ENCODE measurements at places on chromosomes 7 and 10.

DNA sequence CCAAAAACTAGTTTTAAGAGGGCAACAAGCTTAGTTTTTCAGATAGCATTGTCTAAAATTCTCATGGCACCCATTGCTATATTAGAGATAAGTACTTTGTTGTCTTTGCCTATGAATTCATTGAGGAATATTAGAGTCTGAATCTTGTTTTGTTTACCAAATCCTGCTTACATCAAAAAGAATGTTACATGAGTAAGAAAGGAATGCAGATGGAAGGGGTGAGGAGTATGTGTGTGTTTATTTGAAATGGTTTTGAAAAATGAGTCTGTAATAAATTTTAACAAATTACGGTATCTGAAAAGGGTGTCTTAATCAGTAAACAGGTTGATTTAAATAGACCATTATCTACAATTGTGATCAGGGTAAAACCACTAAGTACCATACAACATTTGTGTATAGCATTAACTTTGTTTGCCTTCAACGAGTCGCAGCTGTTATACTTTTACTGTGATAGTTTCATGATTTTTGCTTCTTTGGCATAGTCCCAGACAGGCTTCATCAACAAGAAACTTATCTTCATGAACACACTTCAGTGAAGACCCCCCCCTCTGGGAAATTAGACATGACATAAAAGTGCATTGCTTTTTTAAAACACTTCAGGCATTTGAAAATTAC, 1183.9 kb upstream of the C7orf33 start:
- no peak for DNase-seq

DNA sequence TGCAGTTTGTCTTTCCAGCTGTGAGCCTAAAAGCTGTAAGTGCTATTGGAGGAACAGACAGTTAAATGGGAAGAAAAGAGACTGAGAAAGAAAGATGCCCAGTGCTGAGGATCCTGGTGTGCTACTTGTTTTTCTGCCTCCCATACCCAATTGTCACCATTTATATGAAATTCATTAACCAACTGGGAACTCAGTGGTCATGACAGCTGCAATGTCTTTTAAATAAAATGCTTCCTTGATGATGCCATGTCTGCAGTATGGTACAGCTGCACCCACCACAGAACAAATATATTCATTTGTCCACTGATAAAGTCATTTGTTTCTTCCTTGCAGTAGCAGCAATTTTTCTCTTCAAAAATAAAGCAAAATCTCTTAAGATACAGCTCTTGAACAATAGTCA, 15.6 kb upstream of the RTKN2 start:
- DNase-seq = no peak

GRCh38 chr10:94521276-94522250, 24.0 kb upstream of the HELLS start:
- no peak for DNase-seq

- no peak for DNase-seq
Observed at GRCh38 chr10:6050801-6051445, 11.2 kb downstream of the IL2RA start.

DNA sequence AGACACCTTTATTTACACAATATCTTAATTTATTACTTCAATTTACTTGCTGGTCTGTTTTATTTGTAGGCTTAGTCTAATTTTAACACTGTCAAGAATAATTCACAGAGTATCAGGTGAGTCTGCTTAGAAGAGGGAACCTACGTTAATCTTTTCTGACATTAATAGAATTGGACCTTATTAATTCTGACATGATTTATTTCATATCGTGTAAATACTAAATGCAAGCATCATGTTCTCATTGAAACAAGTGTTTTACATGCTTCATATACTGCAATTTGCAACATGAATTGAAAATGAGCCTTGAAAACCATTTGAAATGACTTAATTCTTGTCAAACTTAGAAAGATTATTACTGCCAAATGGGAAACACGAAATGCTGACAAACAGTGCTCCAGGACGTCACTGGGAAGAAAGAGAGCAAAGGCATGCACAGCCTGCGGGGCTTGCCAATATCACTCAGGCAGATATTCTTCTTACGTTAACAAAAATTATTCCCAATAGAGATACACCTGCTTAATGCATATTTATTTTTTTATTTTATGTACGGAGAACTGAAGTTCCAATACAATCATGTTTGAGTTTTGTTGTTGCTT, 282.0 kb upstream of the AKR1E2 start:
- DNase-seq = no peak

GRCh38 chr10:110865186-110865808, 6.4 kb upstream of the PDCD4 start:
- no peak for DNase-seq

DNA sequence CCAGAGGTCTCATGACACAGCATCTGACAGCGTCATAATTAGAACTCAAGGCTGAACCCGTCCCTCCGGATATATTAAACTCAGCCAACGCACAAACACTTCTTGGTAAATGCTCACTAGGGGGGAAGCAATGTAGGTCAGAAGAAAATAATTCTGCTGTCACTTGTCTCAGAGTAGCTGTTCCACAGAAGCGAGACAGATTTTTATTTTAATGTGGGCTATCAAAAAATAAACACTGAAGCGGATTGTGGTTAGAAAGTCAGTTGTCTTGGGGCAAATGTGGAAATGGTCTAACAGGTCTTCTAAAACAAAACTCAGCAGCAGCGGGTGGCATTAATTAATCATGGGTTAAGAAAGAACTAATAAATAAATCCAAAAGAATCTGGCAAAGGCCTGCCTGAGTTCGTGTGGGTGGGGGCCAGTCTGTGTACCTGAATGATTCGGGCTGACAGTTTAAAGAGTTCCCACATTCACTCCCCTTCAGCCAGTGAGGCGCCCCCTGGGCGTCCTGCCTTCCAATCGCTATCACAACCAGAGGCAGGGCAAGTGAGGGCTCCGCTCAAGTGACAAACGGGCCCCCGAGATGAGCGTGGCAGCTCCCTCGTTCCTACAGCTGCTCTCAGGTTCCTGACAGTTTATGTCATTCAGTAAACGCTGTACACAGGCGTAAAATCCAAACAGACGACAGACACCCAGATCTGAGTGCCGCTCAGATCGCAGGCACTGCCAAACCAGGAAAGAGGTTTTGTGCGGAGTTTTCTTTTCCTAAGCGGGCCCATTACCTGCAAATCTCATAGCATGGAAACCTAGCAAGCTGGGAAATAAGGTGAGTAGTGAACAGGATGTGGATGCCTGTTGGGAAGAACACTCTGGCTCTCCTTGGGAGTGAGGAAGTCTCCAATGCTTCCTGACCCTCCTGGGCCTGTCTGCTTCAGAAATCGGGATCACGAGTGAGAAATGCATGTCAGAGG, 52.9 kb downstream of the NRAP start:
- DNase-seq = no peak

DNA sequence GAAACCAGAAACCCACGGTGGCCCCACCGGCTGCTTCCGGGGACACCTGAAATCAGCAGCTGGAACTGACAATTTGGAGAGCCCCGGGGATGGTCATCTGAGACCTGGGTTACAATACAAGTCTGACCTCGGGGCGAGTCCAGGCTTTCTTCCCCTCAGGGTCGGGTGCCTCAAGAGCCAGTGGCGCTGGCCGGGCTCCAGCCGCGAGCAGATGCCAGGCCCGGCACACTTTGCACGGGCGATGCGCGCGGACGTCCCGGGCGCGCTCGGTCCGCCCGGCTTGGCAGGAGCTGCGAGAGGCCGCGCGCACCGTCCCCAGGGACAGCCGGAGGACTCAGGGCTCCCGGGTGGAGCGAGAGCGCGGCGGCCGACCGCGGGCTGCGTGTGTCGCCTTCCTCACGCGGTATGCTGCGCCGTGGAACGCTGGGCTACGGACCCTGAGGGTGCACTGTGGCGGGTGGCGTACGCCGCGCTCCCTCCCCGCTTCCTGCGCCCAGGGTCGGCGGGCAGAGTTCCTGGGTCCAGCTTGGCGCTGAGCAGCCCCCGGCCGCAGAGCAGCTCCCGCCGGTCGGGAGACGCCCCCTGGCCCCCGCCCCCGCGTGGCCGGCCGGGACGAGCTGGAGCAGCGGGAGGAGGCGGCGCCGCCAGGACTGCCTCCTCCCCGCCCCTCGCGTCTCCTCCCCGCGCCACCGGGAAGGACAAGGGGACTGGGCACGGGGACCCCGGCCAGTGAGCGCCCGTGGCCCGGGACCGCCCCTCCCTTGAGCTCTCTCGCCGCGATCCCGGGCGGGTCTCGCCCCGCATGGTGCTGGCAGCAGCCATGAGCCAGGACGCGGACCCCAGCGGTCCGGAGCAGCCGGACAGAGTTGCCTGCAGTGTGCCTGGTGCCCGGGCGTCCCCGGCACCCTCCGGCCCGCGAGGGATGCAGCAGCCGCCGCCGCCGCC, at the start of gene RBM20:
Gene RBM20 (plus strand): TSS at position 684 of the 945 bp plus-strand sequence. CDS start 119 bp downstream, at position 803.
- no peak for DNase-seq

DNA sequence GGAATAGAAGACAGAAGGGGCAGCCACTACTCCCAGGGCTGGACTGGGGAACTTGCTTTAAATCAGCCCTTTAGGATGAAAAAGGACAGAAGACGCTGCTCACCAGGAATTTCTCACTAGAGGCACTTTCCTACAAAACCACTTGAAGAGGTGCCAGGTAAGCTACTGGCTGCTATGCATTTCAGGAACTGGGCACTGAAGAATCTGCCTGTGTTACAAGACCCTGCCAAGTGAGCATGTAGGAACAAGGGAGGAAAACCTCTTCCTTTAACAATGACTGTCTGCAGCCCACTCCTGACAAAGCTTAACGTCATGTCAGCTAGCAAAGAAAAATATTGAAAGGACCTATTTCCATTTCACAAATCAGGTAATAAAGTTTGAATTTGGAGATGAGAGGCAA, 5.8 kb upstream of the AGMO start:
- no peak for DNase-seq

- no peak for DNase-seq
Observed at GRCh38 chr10:128875956-128876736, 590.9 kb upstream of the MGMT start.

- DNase-seq = no peak
Observed at GRCh38 chr10:77301305-77301730, 336.3 kb downstream of the KCNMA1 start.

- no peak for DNase-seq
Observed at GRCh38 chr7:76281006-76281705, 21.3 kb upstream of the HSPB1 start.

- DNase-seq = no peak
Observed at GRCh38 chr7:101075646-101076045, 9.6 kb upstream of the TRIM56 start.

DNA sequence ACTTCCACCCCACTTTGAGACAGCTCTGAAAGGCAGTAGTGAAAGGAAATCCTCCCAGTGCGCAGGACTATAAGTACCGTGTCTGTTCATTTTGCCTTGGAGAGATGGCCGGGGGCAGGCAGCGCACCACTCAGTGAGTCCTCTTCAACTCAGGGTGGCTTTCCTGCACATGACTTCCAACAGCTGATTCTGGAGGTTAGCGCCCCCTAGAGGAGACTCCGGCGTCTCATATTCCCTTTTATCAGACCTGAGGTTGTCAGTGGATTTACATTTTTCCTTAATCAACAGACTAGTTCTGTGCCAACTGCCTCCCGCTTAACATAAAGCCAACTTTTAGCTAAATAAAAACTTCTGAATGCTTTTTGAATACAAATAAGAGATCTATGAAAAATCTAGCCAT, 101.0 kb downstream of the HERPUD2 start:
- DNase-seq = no peak

DNA sequence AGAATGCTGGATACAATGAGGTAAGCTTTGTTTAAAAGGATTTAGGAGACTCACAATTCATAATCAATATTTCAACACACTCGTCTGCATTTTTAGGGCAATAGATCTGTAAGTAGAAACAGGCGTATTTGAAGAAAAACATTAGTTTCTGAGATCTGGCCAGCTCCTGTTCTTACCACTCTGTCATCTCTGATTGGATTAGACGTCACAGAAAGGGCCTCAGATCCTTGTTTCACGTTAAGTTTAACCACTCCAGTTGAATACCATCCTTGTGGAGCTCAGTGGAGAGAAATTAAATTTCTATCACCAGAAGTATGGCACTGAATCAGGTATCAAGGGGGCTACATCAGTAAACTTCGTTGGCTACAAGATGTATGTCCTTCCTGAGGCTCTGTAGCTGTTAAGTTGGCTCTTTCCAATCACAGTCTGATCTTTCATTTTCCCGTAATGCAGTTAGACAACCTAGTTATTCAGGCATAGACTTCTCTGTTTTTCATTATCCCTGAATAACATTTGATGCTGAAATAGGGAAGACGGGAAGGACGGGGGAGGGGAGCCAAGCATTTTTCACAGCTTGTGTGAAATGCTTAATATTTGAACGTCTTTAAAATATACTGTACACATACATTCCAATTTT, 659.2 kb upstream of the GALNT17 start:
- DNase-seq = no peak

- no peak for DNase-seq
Observed at GRCh38 chr7:110780712-110781111, 310.2 kb upstream of the LRRN3 start.

DNA sequence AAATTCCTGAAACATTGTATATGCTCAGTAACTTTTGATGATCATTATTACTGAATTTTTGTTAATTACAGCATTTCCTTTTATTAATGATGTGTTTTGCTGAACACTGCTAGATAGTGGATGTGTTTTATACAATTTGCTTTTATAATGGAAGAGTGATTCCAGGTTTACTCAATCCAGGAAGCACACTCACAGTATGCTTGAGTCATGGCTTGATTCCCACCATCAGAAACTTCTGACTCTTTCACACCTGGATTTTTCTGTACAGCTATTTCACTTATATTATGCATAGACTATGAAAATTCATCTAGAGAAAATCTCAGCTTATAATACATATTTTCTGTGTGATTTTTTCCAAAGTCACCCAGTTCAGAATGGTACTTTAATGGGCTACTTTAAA, 1040.9 kb downstream of the GRM8 start:
- no peak for DNase-seq

- DNase-seq = no peak
Observed at GRCh38 chr10:124676416-124677062, 67.6 kb downstream of the FAM53B start.

All from cortex of kidney (tissue), 1 donor.